ENCODE measurements at places on chromosomes 4 and X.

DNA sequence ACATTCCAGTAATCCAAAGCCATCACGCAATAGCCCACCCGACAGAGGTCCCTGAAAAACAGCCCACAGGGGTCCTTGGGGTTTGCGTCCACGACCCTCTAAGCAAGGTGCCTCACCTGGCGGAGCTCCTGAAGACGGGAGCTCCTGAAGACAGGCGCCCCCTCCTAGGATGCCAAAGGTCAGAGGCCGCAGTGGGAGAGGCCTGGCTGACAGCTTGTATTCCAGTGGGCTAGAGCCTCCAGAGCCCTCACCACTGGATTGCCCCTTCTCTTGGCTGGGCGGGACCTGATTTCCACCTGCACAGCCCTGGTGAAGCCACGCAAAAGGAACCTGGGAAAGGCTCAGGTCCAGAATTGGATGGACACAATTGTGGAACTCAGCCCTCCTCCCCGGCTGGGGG is 29.7 kb upstream of the WFS1 start:
- DNase-seq: no peak

- no peak for DNase-seq
These were observed 62.4 kb downstream of the MAOA start for GRCh38 chrX:43718546-43718945.

DNA sequence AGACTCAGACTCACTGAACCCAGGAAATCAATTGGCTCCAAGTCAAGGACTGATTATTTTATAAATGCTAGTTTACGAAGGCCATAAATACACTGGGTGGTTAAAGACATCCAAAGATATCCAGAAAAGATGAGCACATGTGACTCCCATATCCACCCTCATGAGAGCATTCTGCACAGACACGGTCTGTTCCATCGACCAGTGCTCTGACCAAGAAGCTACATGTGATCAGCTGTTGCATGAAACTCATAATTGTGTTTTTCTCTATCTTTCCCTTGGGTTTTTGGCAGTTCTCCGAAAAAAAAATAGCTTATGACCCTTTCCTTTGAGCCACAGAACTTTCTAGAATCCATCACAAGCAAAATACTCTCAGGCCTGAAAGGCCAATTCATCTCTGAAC is 2.7 kb upstream of the PIR start:
- DNase-seq: no peak

DNA sequence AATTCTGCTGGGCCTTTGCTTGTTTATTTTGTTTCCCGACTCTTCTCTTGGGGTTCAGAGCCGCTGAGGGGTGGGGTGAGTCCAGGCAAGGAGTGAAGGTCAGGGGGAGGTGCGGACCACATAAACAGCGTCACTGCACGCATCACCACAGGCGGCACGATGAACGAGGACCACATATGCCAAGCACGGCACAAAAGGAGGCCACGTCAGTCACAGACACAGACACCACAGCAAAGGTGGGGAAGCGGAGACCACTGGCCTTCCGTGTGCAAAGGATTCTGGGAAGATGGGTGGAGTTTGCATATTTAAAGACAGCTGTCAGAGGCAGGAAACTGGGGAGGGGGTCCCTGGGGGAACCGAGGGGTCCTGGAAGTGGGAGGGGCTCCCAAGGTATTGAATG is 10.3 kb upstream of the TIMP1 start:
- DNase-seq: no peak

DNA sequence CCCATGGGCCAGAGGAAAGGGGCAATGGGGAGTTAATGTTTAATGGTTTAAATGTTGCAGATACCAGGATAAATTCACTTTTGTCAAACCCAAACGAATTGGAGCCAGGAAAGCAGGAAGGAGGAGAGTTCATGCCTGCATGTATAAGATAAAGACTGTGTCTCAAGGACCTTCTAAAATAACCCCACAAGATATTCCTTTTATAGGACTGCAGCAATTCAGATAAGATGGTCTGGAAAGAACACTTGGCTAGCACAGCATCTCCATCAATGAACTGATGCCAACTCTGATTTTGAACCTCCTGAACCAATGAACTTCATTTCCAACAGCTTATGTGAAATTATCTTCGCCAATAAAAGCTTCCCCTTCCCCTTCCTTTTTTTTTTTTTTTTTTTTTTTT is 31.3 kb upstream of the LONRF3 start:
- no peak for DNase-seq

GRCh38 chr4:163251204-163251603 is 81.2 kb downstream of the NPY1R start:
- peak; percentile 8 for DNase-seq

- no peak for DNase-seq
These were observed 201.6 kb downstream of the CAMK2D start for GRCh38 chr4:113559947-113560346.

Data from SK-N-SH (cell line).